Thoracic aorta (tissue), 2 donors: ENCODE measurements at places on chromosomes 5 and 9.

GRCh38 chr9:16337322-16338029 is 533.0 kb downstream of the BNC2 start:
- H3K27me3 ChIP-seq = no peaks in the 10 kb centered on the region
- no peak overlapping the region for H3K4me3 ChIP-seq
- H3K27ac ChIP-seq = no peak overlapping the region
- H3K36me3 ChIP-seq = no peaks in the 10 kb centered on the region
- no peak for DNase-seq

GRCh38 chr9:11338130-11338529 is 725.3 kb upstream of the PTPRD start:
- no peak overlapping the region for H3K27ac ChIP-seq
- H3K4me1 ChIP-seq = no peaks in the 10 kb centered on the region
- no peak overlapping the region for H3K4me3 ChIP-seq
- no peaks in the 10 kb centered on the region for H3K27me3 ChIP-seq
- no peaks in the 10 kb centered on the region for H3K36me3 ChIP-seq

GRCh38 chr9:123390337-123391135 is 34.5 kb downstream of the CRB2 start:
- no peak overlapping the region for H3K4me3 ChIP-seq
- H3K27ac ChIP-seq = no peak overlapping the region
- DNase-seq = no peak
- no peaks in the 10 kb centered on the region for H3K4me1 ChIP-seq

- DNase-seq = no peak
- H3K4me3 ChIP-seq = no peak overlapping the region
- no peaks in the 10 kb centered on the region for H3K4me1 ChIP-seq
- H3K27ac ChIP-seq = no peak overlapping the region
Observed at GRCh38 chr5:14112998-14113652, 30.0 kb upstream of the TRIO start.

- H3K4me3 ChIP-seq = peak overlapping the region; percentile 27
- DNase-seq = peak; percentile 75
- H3K4me1 ChIP-seq = peaks cover 38% of the 10 kb centered on the region
- no peaks in the 10 kb centered on the region for H3K36me3 ChIP-seq
Observed at GRCh38 chr9:107750741-107751566, 261.4 kb upstream of the KLF4 start.

GRCh38 chr9:134571326-134571931 is 70.2 kb upstream of the COL5A1 start:
- no peaks in the 10 kb centered on the region for H3K4me1 ChIP-seq
- DNase-seq = no peak
- no peaks in the 10 kb centered on the region for H3K36me3 ChIP-seq
- H3K27ac ChIP-seq = no peak overlapping the region

GRCh38 chr5:55603922-55604321 is 69.2 kb upstream of the PLPP1 start:
- no peak for DNase-seq
- H3K27me3 ChIP-seq = no peaks in the 10 kb centered on the region
- no peak overlapping the region for H3K4me3 ChIP-seq
- no peaks in the 10 kb centered on the region for H3K36me3 ChIP-seq
- peaks cover 63% of the 10 kb centered on the region for H3K4me1 ChIP-seq
- H3K27ac ChIP-seq = peak overlapping the region; percentile 94

DNA sequence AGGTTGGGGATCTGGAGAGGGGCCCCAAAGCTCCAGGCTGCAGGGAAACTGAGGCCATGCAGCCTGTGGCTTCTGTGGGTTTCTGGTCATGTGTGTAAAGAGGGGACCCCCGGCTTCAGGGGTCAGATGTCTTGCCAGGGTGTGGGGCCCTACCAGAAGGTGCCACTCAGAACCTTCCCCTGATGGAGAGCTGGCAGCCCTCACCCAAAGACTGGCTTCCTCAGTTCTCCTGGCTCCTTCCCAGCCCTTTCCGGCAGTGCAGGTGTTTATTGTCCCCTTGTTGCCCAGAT is 11.6 kb upstream of the LAMC3 start:
- no peak overlapping the region for H3K27ac ChIP-seq
- DNase-seq = no peak

DNA sequence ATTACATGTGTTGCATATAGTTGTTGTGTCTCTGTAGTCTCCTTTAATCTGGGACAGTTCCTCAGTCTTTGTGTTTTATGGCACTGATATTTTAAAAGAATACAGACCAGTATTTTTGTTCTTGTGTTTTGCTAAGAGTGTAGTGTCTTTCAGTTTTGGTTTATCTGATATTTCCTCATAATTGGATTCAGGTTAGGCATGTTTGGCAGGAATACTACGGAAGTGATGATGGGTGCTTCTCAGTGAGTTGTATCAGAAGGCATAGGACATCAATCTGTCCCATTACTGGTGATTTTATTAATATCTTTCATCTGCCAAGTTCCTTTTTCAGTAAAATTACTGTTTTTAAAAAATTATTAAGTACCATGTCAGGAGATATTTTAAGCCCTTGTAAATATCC is 212.9 kb downstream of the ARHGEF28 start:
- no peaks in the 10 kb centered on the region for H3K4me1 ChIP-seq
- no peaks in the 10 kb centered on the region for H3K36me3 ChIP-seq
- H3K4me3 ChIP-seq = no peak overlapping the region
- DNase-seq = no peak
- H3K27ac ChIP-seq = no peak overlapping the region
